Fibroblast of skin of right quadriceps (primary cell): ENCODE measurements at places on chromosomes 6 and 20.

- DNase-seq: peak; percentile 66
These were observed 16.0 kb downstream of the DSE start for GRCh38 chr6:116386581-116387299.

DNA sequence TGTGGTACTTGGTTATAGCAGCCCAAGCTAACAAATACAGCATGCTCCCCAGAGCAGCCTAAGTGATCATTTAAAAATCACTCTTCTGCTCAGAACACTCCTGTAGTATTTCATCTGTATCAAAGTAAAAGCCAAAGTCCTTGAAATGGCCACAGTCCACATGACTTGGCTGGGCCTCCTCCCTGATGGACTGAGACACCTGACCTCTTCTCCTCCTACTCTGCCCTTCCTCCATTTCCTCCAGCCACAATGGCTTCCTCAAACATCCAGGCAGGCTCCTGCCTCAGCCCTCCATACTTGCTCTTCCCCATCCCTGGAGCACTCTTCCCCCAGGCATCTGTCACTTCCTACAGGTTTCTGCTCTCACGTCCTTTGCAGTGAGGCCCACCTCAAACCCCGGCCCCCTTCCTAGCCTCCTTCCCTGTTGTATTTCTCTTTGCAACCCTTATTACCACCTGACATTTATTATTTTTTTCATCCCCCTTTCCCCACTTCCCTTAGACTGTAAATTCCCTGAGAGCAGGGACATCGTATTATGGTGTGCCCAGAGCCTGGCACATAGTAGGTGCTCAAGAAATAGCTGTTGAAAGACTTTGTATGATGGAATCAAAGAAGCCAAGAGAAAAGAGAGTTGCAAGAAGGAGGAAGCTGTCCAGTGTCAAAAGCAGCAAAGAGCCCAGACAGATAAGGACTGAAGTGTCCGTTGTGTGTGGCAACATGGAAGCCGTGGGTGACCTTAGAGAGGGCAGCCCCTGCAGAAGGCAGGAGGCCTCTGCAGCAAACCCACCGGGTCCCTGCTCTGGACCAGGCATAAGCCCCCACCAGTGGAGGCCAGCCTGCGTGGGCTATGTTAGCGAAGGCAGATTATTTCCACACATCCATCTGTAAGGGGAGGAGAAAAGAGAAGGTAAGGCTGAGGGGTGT lies 87.5 kb downstream of the TRERF1 start:
- no peak for DNase-seq

DNA sequence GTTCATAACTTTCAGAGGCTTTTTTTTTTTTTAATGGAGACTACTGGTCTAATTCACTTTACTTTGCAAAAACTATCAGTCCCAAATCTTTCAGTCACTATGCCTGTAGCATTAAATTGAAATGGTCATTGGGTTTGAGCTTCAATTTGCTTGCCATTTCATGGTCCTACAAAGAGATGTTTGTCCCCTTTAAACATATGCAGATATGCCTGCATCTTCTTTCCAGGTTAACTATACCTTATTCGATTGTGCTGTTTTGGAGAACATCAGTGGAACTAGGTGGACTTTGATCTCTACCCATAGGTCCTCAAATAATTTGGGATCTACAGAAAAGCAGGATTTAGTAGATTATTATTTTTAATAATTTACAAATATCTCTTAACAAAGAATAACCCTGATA lies 4.6 kb downstream of the POU3F2 start:
- no peak for DNase-seq

DNA sequence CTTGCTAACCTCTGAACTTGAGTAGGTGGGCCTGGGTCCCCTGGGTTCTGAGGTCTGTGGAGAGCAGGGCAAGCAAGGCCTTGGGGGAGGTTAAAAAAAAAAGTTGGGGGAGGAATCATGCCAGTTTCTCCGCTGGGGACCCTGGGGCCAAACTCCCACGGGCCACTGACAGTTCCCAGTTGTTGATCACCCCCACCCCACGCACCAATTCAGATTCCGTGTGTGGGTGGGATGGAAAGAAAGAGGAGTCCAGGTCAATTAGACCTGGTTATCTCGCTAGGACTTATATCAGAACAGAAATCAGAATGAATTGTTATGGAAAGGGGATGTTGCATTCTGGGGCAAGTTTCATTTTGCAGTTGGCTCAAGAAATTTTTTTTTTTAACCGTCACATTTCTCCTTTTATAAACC lies 46.7 kb upstream of the SUPT3H start:
- DNase-seq: no peak

- DNase-seq: no peak
These were observed 583.8 kb upstream of the ARID1B start for GRCh38 chr6:156193381-156193780.

- DNase-seq: no peak
These were observed 368.0 kb downstream of the QKI start for GRCh38 chr6:163782436-163783003.

DNA sequence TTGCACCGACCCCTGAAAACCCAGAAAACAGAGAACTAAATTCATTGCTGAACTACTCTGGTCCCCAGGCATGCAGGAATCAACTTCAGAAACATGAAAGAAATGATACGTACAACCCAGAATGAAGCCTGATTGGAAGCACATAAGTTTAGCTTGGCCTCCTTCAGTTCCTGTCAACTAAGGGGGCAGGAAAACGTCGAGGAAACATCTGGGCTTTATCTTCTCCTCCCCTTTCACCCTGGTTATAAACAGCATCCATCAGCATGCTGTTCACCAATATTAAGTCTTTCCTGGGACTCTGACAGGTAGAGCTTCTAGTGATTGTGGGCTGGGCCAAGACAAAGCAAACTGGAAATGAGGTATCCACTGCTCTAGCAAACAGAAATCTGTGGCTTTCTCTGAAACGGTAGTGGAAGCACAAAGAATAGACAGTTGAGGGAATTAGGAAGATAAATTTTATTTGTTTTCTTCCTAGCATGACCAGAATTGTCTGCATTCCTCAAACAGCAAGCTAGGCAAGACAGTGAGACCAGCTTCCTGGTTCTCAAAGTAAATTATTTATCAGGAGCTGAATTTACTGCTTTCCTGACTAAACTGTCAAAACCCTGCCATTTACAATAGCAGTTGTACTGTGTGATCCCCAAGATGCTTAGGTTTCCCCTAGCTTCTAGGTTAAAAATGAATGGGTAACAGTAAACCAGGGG lies 134.4 kb downstream of the PTPRT start:
- DNase-seq: no peak

- DNase-seq: no peak
These were observed 184.7 kb upstream of the JARID2 start for GRCh38 chr6:15061180-15061641.

DNA sequence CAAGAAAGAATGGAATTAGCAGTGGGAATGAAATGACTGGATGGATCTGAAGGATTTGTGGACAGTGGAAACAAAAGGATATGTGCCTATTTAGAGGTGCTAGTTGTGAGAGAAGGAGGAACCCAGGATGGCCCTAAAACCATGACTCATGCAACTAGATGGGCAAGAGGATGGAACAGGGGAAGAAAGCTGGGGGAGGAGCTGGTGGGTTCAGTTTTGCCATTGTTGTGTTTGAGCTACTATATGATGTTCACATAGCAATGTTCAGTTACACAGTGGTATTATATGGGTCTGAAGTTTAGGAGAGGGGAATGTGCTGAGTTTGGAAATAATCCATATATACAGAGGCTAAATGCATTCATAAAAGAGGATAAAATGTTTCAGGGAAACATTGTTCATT lies 125.7 kb upstream of the SSTR4 start:
- no peak for DNase-seq

- DNase-seq: peak; percentile 8
These were observed 128.3 kb upstream of the MAP3K7 start for GRCh38 chr6:90715093-90715655.

DNA sequence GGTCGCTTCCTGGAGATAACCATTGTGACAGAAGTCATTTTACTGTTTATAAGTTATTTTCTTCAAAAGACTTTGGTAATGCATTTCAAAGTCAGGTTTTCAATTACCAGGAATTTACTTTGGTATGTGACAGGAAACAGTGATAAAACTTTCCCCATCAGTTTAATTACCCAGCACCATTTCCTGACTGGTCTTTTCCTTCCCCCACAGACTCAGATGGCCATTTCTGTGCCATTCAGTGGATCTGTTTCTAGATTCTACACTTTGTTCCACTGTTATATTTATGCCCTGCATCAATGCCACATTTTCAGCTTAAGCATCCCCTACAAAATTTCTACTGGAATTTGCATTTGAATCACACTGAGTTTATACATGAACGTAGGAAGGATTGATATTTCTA lies 16.3 kb downstream of the RRBP1 start:
- DNase-seq: no peak

- no peak for DNase-seq
These were observed 92.8 kb downstream of the FNDC1 start for GRCh38 chr6:159261995-159262394.

DNA sequence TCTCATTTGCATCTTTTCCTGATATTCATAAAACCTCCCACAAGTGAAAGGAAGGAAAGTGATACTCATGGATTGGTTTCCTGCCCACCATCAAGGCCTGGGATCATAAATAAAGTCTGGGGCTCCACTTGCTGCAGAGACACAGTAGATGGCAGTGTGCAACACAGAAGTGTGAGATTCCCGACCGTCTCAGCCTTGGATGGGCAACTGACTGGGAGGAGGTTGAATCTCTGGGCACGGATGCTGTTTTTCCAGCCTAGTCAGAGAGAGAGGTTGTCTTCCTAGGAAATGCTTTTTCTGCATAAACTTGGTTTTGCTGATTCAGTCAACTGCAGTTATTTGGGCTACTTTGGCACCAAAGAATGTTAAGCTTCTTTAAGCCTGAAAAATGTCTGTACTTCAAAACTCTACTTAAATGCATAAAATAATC lies 9.9 kb upstream of the RFPL4B start:
- DNase-seq: peak; percentile 88

DNA sequence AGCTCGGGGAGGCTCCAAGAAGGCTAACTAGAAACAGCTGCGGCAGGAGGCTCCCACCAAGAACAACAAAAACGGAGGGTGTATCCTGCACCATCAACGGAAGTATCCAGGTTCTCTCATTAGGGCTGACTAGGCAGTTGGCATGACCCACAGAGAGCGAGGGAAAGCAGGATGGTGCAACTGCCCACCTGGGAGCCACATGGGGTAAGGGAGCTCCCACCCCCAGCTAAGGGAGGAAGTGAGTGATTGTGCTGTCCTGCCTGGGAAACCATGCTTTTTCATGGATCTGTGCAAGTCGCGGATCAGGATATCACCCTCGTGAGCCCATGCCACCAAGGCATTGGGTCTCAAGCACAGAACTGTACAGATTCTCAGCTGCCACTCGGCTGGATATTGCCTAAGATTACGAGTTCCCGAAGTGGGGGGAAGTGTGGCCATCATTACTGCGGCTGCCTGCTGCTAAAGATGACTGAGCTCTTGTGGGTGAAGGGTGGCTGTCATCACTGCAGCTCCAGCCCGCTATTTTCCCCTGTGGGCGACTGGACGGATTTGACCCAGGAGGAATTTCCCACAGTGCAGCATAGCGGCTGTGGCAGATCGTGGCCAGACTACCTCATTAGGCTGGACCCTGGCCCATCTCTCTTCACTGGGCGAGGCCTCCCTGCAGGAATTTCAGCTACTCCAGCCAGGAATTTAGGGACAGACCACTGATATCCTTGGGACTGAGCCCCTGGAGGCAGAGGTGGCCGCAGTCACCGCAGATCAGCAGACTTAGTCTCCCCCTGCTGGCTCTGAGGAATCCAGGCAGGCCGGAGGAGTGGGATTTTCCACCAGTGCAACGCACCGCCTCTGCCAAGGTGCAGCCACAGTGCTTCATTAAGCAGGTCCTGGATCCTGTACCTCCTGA lies 515.7 kb downstream of the FRK start:
- no peak for DNase-seq
